Hematopoietic multipotent progenitor cell (in vitro differentiated cells): ENCODE measurements at places on chromosomes 5 and 9. TPM values are rescaled to one million over a fixed set of nuclear protein-coding genes. Genes with fewer than 3 reads are reported as not detected.

DNA sequence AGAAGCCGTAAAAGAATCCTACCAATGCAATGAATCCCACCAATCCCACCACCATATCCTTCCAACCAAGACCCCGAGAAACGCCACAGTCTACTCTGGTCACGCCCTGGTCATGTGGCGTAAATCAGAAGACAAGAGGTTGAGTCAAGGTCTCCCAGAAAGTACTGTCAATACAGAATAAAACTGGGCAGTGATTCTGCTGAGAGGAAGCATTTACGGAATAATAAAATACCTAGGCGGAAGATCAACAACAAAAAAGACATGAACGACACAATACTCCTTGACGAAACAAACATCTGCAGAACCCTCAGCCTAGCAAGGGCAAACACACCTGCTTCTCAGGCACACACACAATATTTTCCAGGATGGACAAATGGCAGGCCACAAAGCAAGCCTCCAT is 62.8 kb downstream of the GOLM1 start:
- no peak for DNase-seq

DNA sequence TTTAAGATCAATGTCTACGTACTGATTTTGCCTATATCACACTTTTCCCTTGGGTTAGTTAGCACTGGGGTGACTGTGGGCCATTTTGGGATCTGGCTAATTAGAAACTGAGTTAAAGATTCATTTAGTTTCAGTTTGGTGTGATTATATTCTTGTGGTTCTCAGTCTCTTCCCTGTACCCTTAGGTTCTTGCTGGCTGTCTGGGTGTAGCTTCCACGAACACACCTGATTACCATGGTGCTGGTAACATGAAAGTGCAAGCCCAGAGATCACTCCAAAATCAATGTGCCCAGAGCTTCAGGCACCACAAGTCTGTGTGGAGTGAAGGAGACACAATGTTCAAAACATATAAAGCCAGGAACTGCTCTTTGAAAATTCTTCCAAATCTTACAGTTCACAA is 248.1 kb downstream of the PDE4D start:
- DNase-seq: no peak

- no peak for DNase-seq
Measured at GRCh38 chr5:124133406-124133805, 613.0 kb downstream of the ZNF608 start.

DNA sequence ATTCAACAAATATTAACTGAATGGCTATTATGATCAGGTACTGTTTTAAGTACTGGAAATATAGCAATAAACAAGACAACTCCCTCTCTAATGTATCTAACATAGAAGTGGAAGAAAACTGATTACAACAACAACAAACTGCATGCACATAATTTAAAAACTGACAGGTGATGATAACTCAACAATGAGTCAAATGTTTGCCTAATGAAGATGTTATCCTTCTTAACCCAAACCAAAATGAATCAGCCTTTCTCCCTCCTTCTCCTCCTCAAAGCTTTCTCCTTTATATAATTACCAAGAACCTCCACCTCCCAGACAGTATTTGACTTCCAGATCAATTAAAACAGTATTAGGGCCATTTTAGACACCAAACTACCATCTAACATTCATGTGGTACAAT is 49.3 kb downstream of the RICTOR start:
- DNase-seq: no peak

The LYSMD3 gene
- 5.9 TPM for total RNA-seq
